ELF-1 (cell line): ENCODE measurements at places on chromosomes 13 and 19.

- no peak for DNase-seq
Observed at GRCh38 chr13:35279500-35279899, 197.0 kb downstream of the MAB21L1 start.

- DNase-seq = no peak
Observed at GRCh38 chr13:87837946-87838345, 166.8 kb downstream of the SLITRK5 start.

DNA sequence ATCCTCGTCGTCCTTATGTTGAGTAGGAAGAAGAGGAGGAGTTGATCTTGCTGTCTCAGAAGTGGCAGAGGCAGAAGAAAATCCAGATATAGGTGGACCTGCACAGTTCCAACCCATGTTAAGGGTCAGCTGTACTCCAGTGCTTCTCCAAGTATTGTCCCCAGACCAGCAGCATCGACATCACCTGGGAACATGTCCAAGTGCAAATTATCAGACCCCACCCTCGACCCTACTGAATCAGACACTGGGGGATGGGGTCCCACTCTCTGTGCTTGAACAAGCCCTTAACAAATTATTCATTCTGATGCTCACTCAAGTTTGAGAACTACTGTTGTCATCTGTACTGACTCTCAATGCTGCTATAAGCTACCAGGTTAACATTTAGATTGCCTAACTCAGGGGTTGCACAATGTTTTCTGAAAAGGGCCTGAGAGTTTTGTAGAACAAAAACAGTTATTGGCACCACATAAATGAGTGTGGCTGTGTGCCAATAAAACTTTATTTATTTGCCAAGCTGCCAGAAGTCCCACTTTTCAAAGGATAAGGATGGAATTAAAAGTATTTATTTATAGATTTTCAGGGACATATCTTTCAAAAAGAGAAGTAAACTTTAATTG is 226.7 kb upstream of the IPO5 start:
- DNase-seq = no peak

GRCh38 chr19:2507109-2507508 is 31.2 kb downstream of the GADD45B start:
- no peak for DNase-seq

GRCh38 chr13:80297094-80297493 is 43.8 kb downstream of the SPRY2 start:
- DNase-seq = peak; percentile 18

DNA sequence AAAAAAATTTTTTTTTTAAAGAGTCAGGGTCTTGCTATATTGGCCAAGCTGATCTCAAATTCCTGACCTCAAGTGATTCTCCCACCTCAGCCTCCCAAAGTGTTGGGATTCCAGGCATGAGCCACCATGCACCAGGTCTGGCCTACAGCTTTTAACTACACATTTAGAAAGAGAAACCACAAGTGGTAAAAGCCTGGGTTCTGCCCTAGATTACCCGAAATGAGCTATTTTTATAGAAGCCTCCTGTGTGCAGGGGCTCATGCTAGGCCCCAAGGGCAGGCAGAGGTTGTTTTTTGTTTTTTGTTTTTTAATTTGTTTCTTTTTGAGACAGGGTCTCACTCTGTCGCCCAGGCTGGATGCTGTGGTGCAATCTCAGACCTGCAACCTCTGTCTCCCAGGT is 14.0 kb upstream of the MYADM start:
- no peak for DNase-seq

- no peak for DNase-seq
Observed at GRCh38 chr13:94622344-94622743, 20.7 kb downstream of the GPR180 start.

- no peak for DNase-seq
Observed at GRCh38 chr13:101527130-101527529, 74.7 kb downstream of the ITGBL1 start.

DNA sequence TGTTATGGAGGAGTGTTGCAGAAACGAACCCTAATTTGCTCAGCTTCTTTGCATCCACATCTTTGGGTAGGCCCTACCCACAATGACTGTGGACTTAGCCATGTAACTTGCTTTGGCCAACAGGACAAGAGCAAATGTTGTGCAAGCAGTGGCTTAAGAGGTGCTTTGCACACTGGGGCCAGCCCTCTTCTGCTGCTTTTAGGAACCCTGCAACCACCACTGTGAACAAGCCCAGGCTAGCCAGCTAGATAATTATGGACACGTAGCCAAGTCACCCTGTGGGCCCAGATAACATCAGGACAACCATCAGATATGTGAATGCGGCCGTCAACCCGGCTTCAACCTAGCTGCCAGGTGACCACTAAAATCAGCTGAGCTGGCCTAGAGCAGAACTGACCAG is 17.1 kb downstream of the C19orf47 start:
- peak; percentile 31 for DNase-seq

GRCh38 chr19:46785054-46785979 is 3.1 kb downstream of the SLC1A5 start:
- DNase-seq = peak; percentile 44

- peak; percentile 89 for DNase-seq
Observed at GRCh38 chr13:32824675-32825074, 191.5 kb upstream of the KL start.

- DNase-seq = no peak
Observed at GRCh38 chr13:58953638-58954037, 1210.1 kb downstream of the DIAPH3 start.

DNA sequence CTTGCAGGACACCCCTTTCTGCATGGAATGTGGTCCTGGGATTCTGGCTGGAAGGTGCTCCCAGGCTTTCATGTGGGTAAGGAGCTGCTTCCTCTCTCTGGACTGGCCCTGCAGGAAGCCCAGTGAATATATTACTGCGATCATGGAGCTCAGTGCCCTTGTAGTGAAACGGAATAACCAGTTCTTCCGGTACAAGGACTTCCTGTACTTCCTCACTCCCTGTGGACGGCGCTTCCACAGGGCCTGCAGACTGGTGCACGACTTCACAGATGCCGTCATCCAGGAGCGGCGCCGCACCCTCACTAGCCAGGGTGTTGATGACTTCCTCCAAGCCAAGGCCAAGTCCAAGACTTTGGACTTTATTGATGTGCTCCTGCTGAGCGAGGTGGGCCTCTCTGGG is 8.0 kb downstream of the CYP4F8 start:
- no peak for DNase-seq

DNA sequence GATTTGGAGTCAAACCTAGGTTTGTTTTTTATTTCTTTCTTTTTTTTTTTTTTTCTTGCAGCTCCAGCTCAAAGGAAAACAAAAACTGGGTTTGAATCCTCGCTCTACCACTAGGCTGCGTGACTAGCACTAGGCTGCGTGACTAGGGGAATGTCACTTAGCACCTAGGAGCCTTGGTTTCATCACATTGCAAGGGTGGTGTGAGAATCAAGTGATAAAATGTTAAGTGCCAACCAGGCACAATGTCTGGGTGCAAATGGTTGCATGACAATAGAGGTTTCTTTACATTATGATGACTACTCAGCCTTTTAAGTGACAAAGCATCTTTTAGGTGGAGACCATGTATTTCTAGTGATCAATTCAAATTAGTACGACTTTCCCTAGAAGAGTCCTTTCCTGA is 27.9 kb downstream of the RCBTB2 start:
- peak; percentile 8 for DNase-seq

DNA sequence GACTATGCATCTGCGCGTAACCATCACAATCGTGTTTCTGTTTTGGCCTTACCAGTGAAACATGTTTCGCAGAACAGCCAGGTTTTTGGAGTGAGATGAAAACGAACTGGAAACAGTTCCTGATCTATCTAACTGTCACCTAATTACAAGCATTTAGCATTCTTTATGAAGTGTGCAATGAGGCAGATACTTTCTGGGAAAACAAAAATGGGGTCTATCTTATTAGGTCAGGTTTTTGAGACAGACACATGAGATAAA is 182.8 kb downstream of the LMO7 start:
- no peak for DNase-seq
